ENCODE measurements at places on chromosomes 1 and 21. TPM values are rescaled to one million over a fixed set of nuclear protein-coding genes. Genes with fewer than 3 reads are reported as not detected.

SH2D1B gene
- total RNA-seq = 0.11 TPM

PTGFRN gene
- 111 TPM for total RNA-seq

DNA sequence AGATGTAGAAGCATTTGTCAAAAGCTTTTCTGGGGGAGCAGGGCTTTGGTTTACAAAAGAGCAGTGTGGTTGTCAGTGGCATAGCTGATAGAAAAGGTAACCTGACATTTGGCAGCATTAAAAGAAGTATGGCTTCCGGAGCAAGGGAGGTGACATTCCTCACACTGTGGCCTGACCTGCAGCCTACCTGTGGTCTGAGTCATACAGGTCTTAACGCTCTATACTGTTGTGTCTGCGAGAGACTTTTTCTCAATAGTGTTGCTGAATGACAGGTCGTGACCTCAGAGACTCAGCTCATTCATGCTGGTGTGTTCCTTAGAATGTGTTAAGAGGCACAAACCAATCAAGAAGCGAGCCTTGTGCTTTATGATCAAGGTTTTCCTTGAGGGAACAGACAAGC lies 19.3 kb downstream of the PHGDH start:
- no peaks in the 10 kb centered on the region for H3K27me3 ChIP-seq
- DNase-seq = no peak
- H3K4me3 ChIP-seq = no peak overlapping the region
- peaks cover 25% of the 10 kb centered on the region for H3K4me1 ChIP-seq
- H3K36me3 ChIP-seq = no peaks in the 10 kb centered on the region
- no peak overlapping the region for H3K27ac ChIP-seq

GRCh38 chr1:186605762-186606350 lies 74.4 kb downstream of the PTGS2 start:
- no peak for DNase-seq
- H3K4me3 ChIP-seq = no peak overlapping the region
- no peaks in the 10 kb centered on the region for H3K27me3 ChIP-seq
- no peak overlapping the region for H3K27ac ChIP-seq
- H3K4me1 ChIP-seq = no peaks in the 10 kb centered on the region
- no peaks in the 10 kb centered on the region for H3K36me3 ChIP-seq

DNA sequence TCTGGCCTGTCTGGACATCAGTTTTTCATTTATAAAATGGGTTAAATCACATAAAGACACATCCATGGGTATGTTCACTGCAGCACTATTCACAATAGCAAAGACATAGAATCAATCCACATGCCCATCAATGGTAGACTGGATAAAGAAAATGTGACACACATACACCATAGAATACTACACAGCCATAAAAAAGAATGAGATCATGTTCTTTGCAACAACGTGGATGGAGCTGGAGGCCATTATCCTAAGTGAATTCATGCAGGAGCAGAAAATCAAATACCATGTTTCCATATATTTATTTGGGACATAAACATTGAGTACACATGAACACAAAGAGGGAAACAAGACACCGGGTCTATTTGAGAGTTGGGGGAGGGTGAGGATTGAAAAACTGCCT lies 28.1 kb downstream of the ZBTB8OS start:
- no peaks in the 10 kb centered on the region for H3K4me1 ChIP-seq
- H3K27me3 ChIP-seq = no peaks in the 10 kb centered on the region
- H3K36me3 ChIP-seq = peaks cover 13% of the 10 kb centered on the region

DNA sequence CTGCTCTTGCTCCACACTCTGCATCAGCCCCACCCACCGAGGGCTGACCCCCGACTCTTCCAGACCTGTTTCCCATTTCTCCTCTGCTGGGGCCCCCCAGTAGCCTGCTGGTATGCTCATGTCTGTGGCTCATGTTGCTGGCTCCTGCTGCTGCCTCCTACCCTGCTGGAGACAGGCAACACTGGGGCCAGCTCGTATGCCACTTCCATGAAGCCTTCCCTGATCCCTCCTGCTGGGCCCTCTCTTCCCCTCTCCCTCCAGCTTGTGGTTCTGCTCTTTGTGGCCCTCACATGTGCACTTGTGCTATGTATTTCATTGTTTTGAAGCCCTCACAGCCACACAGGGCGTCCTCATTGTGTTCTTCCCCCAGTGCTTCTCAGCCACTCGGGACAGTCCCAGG lies 40.5 kb downstream of the CNN3 start:
- H3K4me1 ChIP-seq = peaks cover 9% of the 10 kb centered on the region
- no peaks in the 10 kb centered on the region for H3K27me3 ChIP-seq
- peaks cover 6% of the 10 kb centered on the region for H3K36me3 ChIP-seq
- H3K27ac ChIP-seq = no peak overlapping the region
- H3K4me3 ChIP-seq = no peak overlapping the region

GRCh38 chr21:32868631-32869454 lies 97.3 kb upstream of the PAXBP1 start:
- no peak overlapping the region for H3K4me3 ChIP-seq
- no peaks in the 10 kb centered on the region for H3K36me3 ChIP-seq
- no peak overlapping the region for H3K27ac ChIP-seq
- H3K27me3 ChIP-seq = peaks cover 30% of the 10 kb centered on the region
- no peak for DNase-seq
- no peaks in the 10 kb centered on the region for H3K4me1 ChIP-seq

DNA sequence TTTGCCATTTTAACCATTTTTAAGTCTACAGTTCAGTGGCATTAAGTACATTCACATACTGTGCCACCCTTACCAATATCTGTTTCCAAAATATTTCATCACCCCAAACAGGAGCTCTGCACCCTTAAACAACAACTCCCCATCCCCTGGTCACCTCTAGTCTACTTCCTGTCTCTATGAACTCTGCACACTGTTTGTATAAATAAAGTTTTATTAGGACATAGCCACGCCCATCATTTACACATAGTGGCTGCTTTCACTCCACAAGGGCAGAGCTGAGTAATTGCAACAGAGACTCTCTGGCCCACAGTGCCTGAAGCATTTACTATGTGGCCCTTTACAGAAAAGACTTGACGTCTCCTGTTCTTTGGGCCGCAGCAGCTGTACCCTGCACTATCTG lies 30.1 kb downstream of the KCNAB2 start:
- peaks cover 7% of the 10 kb centered on the region for H3K36me3 ChIP-seq
- H3K4me3 ChIP-seq = no peak overlapping the region
- H3K27ac ChIP-seq = no peak overlapping the region
- no peaks in the 10 kb centered on the region for H3K27me3 ChIP-seq
- no peak for DNase-seq

DNA sequence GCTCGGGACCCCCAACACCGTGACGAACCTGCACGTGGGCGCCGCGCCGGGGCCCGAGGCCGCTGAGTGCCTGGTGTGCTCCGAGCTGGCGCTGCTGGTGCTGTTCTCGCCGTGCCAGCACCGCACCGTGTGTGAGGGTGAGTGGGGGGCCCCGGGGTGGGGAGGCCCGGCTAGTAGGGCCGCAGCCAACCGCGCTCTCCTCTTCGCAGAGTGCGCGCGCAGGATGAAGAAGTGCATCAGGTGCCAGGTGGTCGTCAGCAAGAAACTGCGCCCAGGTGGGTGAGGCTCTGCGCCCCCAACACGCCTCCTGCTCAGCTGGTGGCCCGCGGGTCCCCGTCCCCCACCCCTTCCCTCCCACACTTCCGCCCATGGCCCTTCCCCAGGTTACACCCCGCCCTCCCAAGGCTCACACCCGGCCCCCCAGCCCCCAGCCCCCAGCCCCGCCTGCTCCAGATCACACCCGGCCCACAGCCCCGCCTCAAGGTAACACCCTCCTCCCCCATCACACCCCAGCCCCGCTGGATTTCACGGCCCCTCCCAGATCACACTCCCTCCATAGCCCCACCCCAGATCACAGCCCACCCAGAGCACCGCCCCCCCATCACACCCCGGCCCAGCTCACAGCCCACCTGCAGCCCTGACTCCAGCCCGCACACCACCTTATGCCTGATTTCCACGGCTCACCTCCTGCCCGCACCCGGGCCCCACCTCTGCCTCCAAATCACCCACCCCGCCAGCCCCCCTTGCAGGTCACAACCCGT lies 2.4 kb upstream of the MMP23B start:
- peaks cover 31% of the 10 kb centered on the region for H3K36me3 ChIP-seq
- H3K27ac ChIP-seq = no peak overlapping the region
- no peak for DNase-seq
- peaks cover 39% of the 10 kb centered on the region for H3K4me1 ChIP-seq
- H3K4me3 ChIP-seq = no peak overlapping the region

GRCh38 chr1:40267767-40268187 lies 9.7 kb downstream of the ZMPSTE24 start:
- H3K27ac ChIP-seq = peak overlapping the region; percentile 82
- no peak for DNase-seq
- no peaks in the 10 kb centered on the region for H3K27me3 ChIP-seq

- H3K27me3 ChIP-seq = no peaks in the 10 kb centered on the region
- peak overlapping the region; percentile 81 for H3K4me3 ChIP-seq
- no peak for DNase-seq
Observed at GRCh38 chr1:1309251-1310108, 1.1 kb downstream of the PUSL1 start.

DNA sequence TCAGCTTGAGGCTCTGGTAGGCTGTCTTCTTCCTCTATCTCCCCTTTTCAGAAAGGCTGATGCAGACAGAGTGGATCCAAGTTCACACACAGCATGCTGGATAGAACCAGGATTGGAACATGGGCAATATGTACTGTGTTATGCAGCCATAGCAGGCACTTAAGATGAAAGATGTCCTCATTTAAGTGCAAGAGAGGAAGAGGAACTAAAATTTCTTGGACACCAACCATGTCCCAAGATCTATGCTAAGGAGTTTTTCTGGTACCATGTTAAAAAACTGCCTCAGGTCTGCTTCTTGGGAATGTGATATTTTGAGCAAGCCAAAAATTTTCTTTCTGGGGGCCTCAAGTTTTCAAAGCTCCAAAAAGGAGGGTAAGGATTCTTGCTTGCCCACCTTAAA lies 1.2 kb downstream of the SDHB start:
- DNase-seq = no peak
- peaks cover 2% of the 10 kb centered on the region for H3K27me3 ChIP-seq
- H3K36me3 ChIP-seq = peaks cover 18% of the 10 kb centered on the region

- H3K4me1 ChIP-seq = no peaks in the 10 kb centered on the region
- H3K27ac ChIP-seq = no peak overlapping the region
- no peaks in the 10 kb centered on the region for H3K36me3 ChIP-seq
- DNase-seq = no peak
- H3K4me3 ChIP-seq = no peak overlapping the region
- peaks cover 7% of the 10 kb centered on the region for H3K27me3 ChIP-seq
Observed at GRCh38 chr1:222275001-222275728, 272.7 kb downstream of the HHIPL2 start.

AMY1B gene
- not detected for total RNA-seq

- DNase-seq = no peak
- H3K27me3 ChIP-seq = no peaks in the 10 kb centered on the region
- peaks cover 7% of the 10 kb centered on the region for H3K4me1 ChIP-seq
- no peaks in the 10 kb centered on the region for H3K36me3 ChIP-seq
Observed at GRCh38 chr1:56584910-56585528, 5.7 kb upstream of the PLPP3 start.

- H3K36me3 ChIP-seq = no peaks in the 10 kb centered on the region
- no peak overlapping the region for H3K27ac ChIP-seq
- H3K4me3 ChIP-seq = no peak overlapping the region
- DNase-seq = no peak
- no peaks in the 10 kb centered on the region for H3K4me1 ChIP-seq
- peaks cover 5% of the 10 kb centered on the region for H3K27me3 ChIP-seq
Observed at GRCh38 chr1:223547316-223548114, 118.0 kb downstream of the CAPN8 start.

DNA sequence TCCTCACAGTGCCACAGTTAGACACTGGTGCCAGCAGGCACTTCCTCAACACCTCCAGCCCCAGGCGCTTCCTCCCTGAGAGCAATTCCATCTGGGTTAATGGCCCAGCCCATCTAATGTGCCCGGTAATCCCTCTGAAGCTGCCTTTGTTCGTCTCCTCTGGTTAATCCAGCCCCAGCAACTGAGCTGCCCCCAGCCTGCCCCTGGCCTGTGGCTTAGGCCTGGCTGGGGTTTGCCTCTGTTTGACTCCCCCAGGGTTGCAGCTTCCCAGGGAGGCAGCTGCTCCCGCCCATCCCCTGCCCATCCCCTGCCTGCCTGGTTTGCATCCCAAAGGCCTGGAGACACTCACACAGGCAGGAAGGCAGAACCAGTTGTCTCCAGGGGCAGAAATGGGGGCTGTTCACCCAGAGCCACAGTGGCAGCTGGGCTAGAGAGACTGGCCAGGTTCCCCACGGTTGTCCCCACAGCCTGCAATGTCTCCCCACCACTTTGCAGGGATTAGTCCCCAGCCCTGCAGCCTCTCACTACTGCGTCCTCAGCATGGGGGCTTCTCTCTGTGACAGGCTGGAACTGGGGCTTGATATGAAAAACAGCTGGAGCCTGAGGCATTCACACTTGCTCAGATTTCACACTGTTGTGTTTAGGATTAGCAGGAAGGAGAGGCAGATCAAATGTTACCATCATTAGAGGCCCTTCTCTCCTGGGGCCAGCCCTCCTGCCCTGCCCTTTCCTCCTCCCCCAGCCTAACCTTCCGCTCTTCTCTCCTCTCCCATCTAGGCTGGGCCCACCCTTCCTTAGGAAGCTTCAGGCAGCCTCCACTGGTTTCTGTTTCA lies 120.2 kb downstream of the TLR5 start:
- no peaks in the 10 kb centered on the region for H3K36me3 ChIP-seq
- H3K27ac ChIP-seq = peak overlapping the region; percentile 86
- H3K27me3 ChIP-seq = no peaks in the 10 kb centered on the region
- DNase-seq = peak; percentile 25
- H3K4me1 ChIP-seq = peaks cover 38% of the 10 kb centered on the region

KCNA2 gene
- 0.71 TPM for total RNA-seq

DNA sequence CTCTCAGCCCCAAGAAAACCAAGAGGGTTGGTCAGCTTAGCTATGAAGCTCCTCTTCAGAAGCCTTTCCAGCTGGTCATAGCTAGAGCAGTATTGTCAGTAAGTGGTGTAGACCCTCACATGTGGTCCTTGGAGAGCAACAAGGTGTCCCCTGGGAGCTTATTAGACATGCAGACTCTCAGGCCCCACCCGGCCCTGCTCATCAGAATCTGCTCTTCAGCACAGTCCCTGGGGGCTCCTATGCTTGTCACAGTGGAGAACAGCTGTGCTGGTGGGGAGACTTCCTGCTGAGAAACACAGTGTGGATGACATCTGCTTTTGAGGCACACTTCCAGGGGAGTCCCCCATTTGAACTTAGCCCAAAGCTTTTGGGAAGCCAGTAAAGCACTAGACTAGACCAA lies 21.9 kb upstream of the NEK2 start:
- DNase-seq = no peak
- H3K27ac ChIP-seq = no peak overlapping the region
- no peak overlapping the region for H3K4me3 ChIP-seq
- H3K4me1 ChIP-seq = peaks cover 11% of the 10 kb centered on the region
- peaks cover 7% of the 10 kb centered on the region for H3K27me3 ChIP-seq
- no peaks in the 10 kb centered on the region for H3K36me3 ChIP-seq

GRCh38 chr1:208748387-208749165 lies 504.4 kb upstream of the PLXNA2 start:
- DNase-seq = no peak
- H3K4me1 ChIP-seq = no peaks in the 10 kb centered on the region
- H3K4me3 ChIP-seq = no peak overlapping the region
- no peaks in the 10 kb centered on the region for H3K36me3 ChIP-seq

PDC gene
- not detected for total RNA-seq

- H3K4me3 ChIP-seq = no peak overlapping the region
- peaks cover 74% of the 10 kb centered on the region for H3K36me3 ChIP-seq
- DNase-seq = no peak
- no peak overlapping the region for H3K27ac ChIP-seq
- H3K4me1 ChIP-seq = no peaks in the 10 kb centered on the region
Observed at GRCh38 chr1:27804791-27805190, 25.8 kb upstream of the PPP1R8 start.

HEYL gene
- 21.2 TPM for total RNA-seq

GRCh38 chr1:115829947-115830346 lies 11.0 kb downstream of the NHLH2 start:
- H3K27ac ChIP-seq = no peak overlapping the region
- no peak overlapping the region for H3K4me3 ChIP-seq
- H3K4me1 ChIP-seq = peaks cover 21% of the 10 kb centered on the region
